Lung microvascular endothelial cell (primary cell): ENCODE measurements at places on chromosomes 4 and X.

- no peak for DNase-seq
Observed at GRCh38 chrX:74292808-74293123, 11.2 kb upstream of the ZCCHC13 start.

DNA sequence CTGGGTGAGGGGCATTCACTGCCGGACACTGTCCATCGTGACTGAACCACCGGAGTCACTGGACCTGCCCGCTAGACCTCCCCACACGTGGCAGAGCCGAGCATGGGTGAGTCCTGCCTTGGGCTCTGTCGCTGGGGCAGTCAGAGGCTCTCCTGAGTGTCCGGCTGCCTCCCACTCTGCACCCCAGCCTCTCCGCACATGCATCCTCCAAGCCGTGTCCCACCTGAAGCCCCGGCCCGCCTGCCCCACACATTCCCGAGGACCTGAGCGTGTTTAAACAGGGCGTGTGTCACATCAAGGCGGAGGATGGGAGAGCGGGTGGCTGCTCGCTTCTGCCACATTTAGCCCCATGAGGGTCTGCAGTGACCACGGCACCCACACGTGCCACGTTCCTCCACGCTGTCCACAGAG lies 4.7 kb downstream of the CPLX1 start:
- DNase-seq = no peak

DNA sequence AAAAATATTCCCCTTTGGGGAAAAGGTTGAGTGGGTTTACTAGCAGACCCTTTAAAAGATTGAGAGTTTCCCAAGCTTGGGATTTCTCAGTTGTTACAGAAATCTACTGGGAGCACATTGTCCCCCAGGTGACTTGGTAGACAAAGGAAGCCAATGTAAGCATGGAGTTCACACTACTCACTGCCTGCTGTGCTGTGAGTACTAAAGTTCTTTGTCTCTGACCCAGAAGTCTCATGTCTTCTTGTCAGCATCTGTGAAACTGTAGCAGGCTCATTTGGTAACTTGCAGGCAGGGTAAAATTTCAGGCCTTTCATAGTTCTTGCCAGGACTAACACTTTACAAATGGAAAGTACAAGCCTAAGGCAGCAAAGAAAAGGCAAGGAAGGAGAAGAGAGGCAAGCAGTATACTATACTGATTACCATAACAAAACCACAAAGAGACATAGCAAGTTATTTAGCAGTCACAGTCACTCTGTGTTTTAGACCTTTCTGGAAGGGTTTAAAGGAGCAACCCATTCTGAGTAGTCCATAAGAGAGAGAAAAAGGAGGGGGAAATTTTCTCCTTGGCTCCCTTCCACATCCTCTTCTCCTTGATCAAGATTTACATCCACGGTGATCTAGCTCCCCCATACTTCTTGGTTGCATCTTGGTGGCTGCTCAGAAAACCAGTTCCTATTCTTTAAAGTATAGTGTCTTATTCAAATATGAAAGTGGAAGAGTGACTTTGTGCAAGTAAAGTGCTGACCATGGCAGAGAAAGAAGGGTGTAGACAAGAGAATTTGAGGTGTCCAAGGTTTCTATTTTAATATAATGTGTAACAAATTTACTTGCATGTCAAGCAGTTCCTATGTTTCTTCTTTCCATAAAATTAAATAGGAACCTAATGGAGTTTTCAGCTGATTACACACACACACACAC lies 160.0 kb upstream of the PDE5A start:
- DNase-seq = no peak

DNA sequence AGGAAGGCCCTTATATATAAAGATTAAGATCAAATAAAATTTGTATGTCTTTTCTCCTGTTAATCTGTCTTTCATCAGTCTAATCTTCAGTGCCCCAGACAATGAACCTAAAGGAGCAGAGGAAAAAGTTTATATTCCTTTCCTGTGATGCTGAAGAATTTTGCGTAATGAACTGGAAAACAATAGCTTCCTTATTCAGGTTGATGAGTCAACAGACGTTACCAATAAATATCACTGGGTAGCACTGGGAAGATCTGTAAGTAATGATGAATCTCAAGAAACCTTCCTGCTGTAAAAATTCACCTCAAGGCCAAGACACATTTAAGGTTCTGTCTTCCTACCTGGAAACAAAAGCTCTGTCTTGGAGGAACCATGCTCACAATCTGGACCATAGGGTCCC lies 25.5 kb downstream of the CDKN2AIP start:
- no peak for DNase-seq

DNA sequence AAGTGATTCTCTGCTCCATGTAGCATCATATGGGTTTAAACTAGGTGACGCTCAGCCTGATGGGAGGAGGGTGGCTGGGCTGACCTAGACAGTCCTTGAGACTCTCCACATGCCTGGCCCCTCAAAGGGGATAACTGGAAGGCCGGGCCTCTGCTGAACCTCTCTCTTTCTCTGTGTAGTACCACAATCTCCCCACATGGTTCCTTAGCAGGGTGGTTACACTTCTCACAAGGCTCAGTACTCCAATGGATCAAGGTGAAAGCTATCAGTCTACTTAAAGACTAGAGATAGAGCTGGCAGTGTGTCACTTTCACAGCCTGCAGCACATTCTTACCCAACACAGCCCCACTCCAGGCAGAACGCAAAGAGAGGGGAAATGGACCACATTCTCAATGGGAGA lies 80.4 kb downstream of the LDB2 start:
- DNase-seq = no peak

DNA sequence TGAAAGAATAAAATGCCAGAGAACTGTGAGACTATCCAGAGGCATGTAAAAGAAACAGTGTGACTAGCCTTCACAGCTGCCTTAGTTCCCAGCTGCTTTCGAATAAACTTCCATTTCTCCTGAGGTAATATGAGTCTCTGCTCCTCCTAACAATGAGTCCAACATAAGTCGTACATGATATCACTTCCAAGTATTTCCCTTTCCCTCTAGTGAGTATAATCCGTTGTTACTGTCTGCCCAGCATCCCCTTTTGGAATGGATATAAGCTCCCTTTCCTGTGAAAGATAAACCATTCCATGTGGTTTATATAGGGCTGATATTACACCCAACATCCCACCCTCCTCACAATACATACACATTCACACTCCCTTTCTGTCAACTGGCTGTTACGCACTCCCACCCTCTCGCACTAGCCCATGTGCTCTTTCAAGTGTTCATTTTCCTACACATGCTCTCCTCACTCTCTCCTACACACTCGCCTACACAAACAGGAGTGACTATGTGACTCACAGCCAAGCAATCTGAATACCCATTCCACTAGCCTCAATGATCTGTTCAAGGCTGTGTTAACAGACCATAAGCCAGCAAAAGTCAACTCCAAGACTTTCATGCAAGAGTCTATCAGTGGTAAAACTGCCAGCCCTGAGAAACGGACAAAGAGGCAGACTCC lies 5.0 kb downstream of the NAF1 start:
- no peak for DNase-seq

GRCh38 chrX:132071254-132071653 lies 48.2 kb downstream of the STK26 start:
- peak; percentile 14 for DNase-seq

DNA sequence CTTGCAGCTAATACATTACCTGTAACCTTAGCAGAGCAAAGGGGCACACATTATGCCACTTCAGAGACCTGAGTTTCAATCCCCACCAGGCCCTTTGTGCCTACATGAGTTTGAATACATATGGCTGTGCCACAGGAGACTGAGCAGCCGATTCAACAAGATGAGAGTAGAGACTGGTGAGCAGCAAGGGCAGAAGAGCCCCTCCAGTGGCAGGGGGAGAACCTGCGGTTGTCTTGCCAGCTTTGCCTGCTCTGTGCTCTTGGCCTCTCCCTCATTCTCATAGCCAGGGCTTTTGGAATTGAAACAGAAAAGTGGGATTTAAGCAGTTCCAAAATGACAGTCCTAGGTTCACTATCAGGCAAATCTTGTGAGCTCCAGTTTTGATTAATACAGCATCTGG lies 52.3 kb upstream of the CLNK start:
- no peak for DNase-seq

DNA sequence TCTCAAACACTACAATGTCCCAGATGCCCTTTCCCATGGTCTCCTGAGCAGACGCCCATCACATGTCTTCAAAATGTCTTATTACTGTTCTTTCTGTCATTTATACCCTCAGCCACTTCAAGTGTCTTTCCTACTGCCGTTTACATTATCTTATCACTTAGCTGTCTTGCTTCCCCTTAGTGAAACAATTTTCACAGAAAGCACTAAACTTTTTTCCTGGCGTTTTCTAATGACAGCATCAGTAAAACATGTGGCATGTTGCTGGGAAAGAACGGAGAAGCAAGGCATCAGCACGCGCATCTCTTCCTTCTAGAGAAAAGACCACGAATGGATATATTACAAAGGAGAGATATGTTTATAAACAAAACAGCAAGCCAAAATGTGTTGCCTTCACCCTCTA lies 189.7 kb upstream of the SLIT2 start:
- DNase-seq = no peak

DNA sequence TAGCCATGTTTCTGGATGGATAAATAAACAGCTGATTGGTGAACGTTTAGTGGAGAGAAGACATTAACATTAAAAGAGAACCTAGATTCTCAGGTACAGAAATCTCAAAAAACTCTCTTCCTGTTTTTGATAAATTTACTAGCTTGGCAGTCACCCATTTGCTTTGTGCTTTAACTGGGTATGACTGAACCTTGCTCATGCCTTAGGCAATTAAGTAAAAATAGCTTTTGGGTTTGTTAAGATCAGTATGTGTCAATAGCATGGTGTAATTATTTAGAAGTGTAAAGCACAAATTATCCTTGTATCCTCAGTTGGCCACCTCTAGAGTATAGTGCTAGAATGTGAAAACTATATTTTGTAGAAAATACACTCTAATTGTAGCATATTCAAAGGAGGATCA lies 200.0 kb downstream of the CFAP299 start:
- no peak for DNase-seq

DNA sequence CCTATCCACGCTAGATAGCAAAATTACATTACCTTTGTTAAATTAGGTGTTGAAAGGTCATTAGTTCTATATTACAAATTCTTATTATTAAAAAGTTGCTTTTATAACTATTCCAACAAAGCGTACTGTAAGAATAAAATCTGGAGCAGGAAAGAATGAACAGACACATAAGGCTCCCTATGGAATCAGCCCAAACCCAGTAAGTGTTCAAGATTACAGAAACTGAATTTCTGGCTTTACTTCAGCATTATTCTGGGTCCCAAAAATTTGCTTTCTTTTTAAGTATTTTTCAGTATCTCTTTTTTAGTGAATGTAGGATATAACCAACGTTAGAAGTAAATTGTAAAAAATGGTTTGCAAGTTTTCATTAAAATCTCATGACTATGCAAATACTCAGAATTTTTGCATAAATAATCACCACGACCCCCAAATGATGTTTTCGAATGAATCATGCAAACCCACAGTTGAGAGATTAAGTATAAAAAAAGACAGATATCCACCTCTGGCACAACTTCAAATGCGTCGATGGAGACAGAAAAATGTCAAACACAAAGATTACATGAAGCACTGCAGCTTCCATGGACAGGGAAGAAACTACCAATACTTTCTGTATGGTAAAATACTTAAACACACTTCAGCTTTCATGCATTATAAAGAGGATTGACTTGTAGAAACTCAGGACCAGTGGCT lies 238.5 kb downstream of the RASL11B start:
- DNase-seq = peak; percentile 57

GRCh38 chr4:14749910-14750309 lies 252.4 kb upstream of the CPEB2 start:
- DNase-seq = peak; percentile 20

- no peak for DNase-seq
Observed at GRCh38 chrX:38965888-38966287, 164.6 kb downstream of the MID1IP1 start.

- DNase-seq = no peak
Observed at GRCh38 chr4:187017147-187017546, 293.5 kb upstream of the FAT1 start.

DNA sequence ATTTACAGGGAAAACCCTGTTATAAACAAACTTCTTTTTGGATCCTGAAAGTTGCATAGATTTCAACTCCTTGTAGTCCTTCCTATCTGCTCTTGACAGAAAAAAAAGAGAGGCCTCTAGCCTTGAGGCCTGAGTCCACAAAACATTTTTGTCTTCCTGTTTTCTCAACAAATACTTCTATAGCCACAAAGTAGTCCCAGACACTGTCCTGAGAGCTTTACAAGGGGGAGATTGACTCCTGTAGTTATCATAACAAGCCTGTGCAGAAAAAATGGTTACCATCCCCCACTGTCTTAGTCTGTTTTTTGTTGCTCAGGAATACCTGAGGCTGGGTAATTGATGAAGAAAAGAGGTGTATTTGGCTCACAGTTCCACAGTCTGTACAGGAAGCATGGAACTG lies 35.2 kb downstream of the PCDH7 start:
- DNase-seq = no peak

DNA sequence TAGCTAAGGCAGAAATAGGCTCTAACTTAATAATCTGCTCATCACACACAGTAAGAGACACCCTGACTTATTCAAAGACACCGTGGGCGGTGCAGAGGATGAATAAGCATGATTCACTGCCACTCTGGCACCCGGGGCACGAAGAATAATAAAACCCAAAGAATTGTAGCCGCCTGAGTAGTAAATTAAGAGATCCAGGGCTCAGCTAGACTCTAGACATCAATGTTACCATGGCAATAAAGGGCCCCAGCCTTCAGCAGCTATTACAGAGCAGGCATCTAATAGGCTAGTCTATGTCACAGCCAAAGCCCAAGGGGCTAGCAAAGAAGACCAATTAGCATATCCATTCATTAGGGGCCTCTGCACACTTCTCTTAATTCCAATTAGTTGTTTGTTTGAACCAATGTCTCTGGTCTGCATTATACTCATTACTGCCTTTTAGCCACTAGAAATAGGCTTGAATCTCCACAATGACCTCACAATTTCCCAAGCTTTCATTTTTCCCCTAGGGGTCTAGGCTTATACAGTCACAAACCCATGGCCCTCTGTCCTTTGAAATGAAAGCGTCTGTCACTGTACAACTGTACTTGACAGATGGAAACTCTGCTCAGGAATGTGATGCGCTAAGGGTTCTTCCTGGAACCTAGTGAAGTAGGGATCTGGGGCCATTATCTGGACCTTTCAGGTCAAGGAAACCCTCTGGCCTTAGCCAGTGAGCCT lies 3.0 kb upstream of the ATP1B4 start:
- DNase-seq = no peak

DNA sequence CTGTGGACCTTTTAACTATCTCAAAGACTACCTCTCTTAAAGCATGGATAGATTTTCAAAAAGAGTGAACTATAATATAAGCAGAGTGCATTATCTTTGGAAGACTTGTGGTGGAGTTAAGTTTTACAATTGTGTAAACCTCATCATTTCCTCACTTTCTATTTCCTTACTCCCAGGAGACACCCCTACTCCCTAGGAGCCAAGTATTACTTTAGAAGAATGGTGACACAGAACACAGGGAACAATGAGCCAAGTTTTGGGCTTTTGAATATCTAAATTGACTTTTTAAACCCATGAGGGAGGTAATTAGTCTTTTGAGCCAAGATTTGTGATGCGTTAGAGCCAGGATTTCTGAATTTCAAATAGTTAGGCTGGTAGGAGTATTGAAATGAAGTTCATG lies 78.9 kb upstream of the UNC5C start:
- no peak for DNase-seq

GRCh38 chr4:31530555-31530954 lies 810.4 kb downstream of the PCDH7 start:
- DNase-seq = no peak
